T-cell (primary cell): ENCODE measurements at places on chromosomes 2 and 18.
A peak's percentile ranks its signal among the peaks of the same experiment; 100 is the strongest.

- no peak overlapping the region for H3K4me3 ChIP-seq
- no peaks in the 10 kb centered on the region for H3K4me1 ChIP-seq
- H3K36me3 ChIP-seq = no peaks in the 10 kb centered on the region
- no peak for DNase-seq
Observed at GRCh38 chr2:215556979-215557378, 121.1 kb upstream of the FN1 start.

GRCh38 chr2:57497489-57498096 lies 549.0 kb upstream of the VRK2 start:
- no peak for DNase-seq
- no peak overlapping the region for H3K27ac ChIP-seq
- H3K27me3 ChIP-seq = no peaks in the 10 kb centered on the region

DNA sequence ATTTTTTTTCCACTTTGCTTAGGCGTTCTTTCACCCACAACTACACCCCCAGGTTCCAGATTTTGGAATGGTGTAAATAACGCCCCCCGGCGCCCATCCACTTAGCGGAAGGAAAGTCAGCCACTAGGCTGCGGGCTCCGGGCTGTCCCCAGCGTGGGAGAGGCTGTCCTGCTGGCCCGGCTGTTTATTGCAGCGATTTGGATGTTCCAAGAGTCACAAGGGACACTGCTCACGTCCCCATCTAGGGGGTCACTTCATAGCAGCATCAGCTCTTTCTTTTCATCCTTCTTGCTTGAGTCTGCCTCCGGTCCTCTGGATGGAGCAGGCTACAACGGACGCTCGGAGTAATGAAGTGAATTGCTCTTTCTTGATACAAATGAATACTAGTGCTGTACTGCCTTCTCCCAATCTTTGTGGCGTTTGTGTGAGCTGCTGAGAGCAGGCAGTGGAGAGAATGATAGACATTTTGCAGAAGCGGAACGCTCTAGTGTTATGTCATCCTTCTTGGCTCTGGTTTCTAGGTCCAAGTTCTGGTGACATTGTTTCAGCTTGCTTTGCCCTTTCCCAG lies 50.7 kb upstream of the PAIP2B start:
- H3K4me3 ChIP-seq = no peak overlapping the region
- no peak for DNase-seq
- H3K27ac ChIP-seq = no peak overlapping the region
- peaks cover 29% of the 10 kb centered on the region for H3K27me3 ChIP-seq

DNA sequence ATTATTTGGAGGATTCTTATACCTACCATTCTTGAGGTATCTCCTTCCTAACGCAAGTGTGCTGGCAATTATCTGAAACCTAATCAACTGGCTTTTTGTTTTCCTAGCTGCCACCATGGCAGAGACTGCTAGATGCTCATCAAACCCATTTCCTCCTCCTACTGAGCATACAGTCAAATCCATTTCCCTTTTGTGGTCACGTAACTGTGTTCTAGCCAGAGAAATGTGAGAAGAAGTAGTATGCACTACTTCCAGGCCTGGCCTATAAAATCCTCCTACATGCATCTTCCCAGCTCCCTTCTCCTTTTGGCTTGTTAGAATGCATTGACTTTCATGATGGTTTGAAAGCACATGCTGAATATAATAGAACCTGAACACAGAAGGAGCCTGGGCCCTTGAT lies 494.1 kb upstream of the MEIS1 start:
- no peak for DNase-seq
- H3K27ac ChIP-seq = no peak overlapping the region
- no peaks in the 10 kb centered on the region for H3K27me3 ChIP-seq
- H3K36me3 ChIP-seq = no peaks in the 10 kb centered on the region
- H3K4me1 ChIP-seq = no peaks in the 10 kb centered on the region

GRCh38 chr18:49621717-49622351 lies 60.0 kb downstream of the LIPG start:
- DNase-seq = no peak
- no peak overlapping the region for H3K27ac ChIP-seq
- H3K4me1 ChIP-seq = no peaks in the 10 kb centered on the region
- no peaks in the 10 kb centered on the region for H3K27me3 ChIP-seq
- no peaks in the 10 kb centered on the region for H3K36me3 ChIP-seq

- peaks cover 18% of the 10 kb centered on the region for H3K27me3 ChIP-seq
- no peak overlapping the region for H3K4me3 ChIP-seq
- no peaks in the 10 kb centered on the region for H3K4me1 ChIP-seq
Observed at GRCh38 chr18:59769129-59769865, 72.1 kb upstream of the CCBE1 start.

GRCh38 chr2:174697255-174697654 lies 67.0 kb downstream of the CHRNA1 start:
- H3K36me3 ChIP-seq = no peaks in the 10 kb centered on the region
- H3K27me3 ChIP-seq = peaks cover 18% of the 10 kb centered on the region
- no peak overlapping the region for H3K4me3 ChIP-seq
- H3K27ac ChIP-seq = no peak overlapping the region
- peak; percentile 33 for DNase-seq
